ENCODE measurements at places on chromosomes 5 and 9.

GRCh38 chr5:155929112-155929511 is 397.9 kb upstream of the SGCD start:
- DNase-seq: no peak

- no peak for DNase-seq
These were observed 9.6 kb upstream of the FLT4 start for GRCh38 chr5:180658774-180659564.

- DNase-seq: no peak
These were observed 56.6 kb downstream of the IARS1 start for GRCh38 chr9:92236915-92237314.

GRCh38 chr9:6833518-6834192 is 75.9 kb downstream of the KDM4C start:
- DNase-seq: no peak

DNA sequence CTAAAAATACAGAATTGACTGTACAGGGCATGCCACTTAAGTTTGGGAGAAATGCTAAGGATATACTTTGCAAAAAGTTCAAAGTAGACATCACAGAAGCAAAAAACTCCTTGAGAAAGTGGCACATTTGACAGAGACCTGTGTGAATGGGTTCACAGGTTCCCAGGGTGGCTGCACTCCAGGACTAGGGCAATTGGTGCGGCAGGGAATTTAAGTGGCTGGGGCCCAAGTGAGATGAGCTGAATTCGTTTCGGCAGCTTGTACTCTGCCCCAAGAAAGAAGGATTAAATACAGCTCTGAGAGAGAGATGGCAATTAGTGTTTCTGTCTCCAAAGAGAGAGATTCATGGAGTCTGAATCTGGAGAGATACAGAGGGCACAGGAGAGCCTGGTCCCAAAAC is 280.1 kb downstream of the FBXL17 start:
- DNase-seq: no peak

- no peak for DNase-seq
These were observed 1.0 kb upstream of the MEF2C start for GRCh38 chr5:88883836-88884607.

- DNase-seq: no peak
These were observed 651 bp upstream of the AK1 start for GRCh38 chr9:127878001-127878651.

DNA sequence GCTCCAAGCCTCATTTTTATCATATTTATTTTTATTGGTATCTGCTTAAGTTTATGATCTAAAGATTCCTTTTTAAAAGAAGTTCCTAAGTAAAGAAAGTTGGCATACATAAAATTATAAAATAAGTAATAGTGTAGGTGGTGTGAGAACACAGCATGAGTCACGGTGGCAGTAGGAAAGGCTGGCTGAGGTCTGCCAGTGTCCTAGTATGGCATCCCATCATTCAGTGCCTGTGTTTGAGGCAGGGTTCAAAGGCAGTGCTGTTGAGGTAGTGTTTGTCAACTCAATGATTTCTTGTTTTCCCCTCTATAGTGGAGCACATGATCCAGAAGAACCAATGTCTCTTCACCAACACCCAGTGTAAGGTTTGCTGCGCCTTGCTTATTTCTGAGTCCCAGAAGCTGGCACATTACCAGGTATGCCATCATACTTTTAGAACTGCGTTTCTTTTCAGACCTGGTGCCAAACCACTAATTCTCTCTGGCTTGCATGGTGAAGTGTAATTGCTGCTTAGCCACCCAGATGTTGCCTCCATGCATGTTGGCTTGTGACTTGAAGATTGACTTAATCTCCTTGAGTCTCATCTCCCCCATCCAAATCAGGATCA is 18.4 kb downstream of the ZNF346 start:
- no peak for DNase-seq

- no peak for DNase-seq
These were observed 181.9 kb downstream of the RGS3 start for GRCh38 chr9:113645227-113645977.

- peak; percentile 35 for DNase-seq
These were observed 159.1 kb downstream of the CSNK1G3 start for GRCh38 chr5:123671042-123671441.

GRCh38 chr5:146751781-146752401 is 126.7 kb downstream of the PPP2R2B start:
- DNase-seq: peak; percentile 15

DNA sequence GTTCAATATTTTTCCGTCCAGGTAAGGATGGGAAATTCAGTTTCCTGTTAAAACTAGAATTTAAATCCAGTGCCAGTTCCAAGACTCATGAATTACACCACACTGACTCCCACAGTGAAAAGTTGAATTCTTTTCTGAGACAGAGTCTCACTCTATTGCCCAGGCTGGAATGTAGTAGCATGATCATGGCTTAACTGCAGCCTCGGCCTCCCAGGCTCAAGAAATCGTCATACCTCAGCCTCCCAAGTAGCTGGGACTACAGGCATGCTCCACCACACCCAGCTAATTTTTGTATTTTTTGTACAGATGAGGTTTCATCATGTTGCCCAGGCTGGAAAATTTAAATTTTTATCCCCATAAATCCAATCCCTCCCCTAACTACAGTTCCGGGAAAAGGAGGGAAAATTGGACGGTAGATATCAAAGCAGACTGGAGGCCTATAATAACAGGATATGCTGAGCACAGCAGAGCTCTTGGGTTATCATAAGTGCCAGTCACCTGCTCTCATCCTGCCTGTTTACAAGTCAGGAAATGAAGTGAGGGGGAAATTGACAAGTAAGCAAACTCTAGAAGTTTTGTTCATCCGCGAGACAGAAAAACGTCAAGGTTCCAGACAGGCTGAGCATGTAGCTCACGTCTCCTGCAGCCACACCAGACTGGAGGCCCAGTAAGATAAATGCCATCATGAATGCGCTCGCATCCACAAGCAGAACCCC is 105.7 kb downstream of the UGCG start:
- no peak for DNase-seq

GRCh38 chr5:75433814-75434506 is 77.5 kb downstream of the CERT1 start:
- DNase-seq: no peak

DNA sequence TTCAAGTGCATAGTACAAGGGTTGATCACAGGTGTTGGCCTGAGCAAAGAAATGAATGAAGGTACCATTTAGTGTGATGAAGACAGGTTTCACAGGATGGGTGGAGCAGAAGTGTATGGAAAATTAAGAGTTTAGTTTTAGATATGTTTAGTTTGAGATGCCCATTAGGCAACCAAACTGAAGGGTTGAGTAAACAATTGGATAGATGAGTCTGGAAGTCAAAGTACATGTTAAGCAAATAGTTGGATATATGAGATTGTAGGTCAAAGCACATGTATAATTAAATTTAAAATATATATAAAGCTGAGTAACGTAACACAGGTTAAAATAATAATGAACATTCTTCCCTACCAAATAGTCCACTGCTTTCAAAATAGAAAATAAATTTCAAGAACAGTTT is 237.1 kb upstream of the PCSK5 start:
- no peak for DNase-seq

DNA sequence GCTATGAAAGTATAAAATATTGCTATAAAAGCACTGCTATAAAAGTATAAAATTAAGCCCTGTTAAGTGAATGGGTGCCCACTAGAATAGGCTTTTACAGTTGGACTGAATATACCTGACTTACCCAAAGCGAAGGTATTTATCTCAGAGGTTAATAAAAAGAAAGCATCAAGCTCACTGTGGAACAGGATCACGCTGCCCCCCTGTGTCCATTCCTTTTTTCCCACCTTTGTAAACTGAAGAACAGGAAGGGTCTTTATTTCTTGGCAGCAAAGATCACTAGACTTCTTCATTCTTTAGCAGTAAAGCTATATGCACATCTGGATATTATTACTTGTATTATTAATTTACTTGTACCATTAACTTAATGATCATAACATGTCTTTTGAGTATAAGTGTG is 22.1 kb upstream of the PLPP6 start:
- no peak for DNase-seq

GRCh38 chr9:95839012-95839411 is 36.5 kb upstream of the ERCC6L2 start:
- DNase-seq: no peak

GRCh38 chr5:55234121-55234700 is 803 bp upstream of the CCNO start:
- DNase-seq: no peak

DNA sequence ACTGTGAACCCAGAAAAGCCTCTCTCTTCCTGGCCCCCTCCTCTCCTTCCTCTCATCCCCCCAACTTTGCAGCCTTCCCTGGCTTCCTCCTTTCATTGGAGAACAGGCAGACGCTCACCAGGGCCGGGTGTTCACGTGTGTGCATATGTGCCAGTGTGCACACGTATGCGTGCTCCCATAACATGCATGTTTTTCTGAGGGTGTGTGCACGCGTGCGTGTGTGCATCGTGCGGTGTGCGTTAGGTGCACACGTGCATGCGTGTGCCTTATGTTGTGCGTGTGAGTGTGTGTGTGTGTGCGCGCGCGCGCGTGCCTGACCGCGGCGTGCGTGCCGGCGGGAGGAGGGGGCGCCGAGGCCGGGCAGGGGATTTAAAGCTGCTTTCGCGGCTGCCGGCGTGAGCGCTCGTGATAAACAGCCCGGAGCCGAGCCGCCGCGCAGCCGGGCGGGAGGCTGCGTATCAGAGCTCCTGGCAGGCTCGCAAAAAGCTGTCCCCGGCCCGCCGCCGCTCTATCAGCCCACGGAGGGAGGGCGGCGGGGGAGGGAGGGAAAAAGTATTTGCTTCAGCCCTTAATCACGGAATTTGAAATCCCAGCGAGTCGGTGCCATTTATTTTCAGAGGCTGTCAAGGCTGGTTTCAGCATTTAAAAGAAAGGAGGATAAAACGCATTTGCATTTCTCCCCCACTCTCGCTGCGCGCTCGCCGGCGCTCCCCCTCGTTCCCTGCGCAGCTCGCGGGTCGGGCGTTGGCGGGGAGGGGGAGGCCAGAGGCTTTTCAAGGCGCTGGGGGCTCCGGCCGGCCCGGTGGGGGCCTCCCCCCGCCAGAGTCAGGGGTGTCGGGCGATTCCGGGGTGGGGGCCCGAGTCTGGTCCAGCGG is 183.9 kb downstream of the C9orf50 start:
- no peak for DNase-seq

All from stimulated activated CD4-positive, alpha-beta T cell treated with anti-CD3 and anti-CD28 coated beads, Interleukin-12 subunit alpha, Interleukin-12 subunit beta, amount 100 ng/mL, for 48 hours (primary cell).